ENCODE measurements at places on chromosomes 4 and X.

DNA sequence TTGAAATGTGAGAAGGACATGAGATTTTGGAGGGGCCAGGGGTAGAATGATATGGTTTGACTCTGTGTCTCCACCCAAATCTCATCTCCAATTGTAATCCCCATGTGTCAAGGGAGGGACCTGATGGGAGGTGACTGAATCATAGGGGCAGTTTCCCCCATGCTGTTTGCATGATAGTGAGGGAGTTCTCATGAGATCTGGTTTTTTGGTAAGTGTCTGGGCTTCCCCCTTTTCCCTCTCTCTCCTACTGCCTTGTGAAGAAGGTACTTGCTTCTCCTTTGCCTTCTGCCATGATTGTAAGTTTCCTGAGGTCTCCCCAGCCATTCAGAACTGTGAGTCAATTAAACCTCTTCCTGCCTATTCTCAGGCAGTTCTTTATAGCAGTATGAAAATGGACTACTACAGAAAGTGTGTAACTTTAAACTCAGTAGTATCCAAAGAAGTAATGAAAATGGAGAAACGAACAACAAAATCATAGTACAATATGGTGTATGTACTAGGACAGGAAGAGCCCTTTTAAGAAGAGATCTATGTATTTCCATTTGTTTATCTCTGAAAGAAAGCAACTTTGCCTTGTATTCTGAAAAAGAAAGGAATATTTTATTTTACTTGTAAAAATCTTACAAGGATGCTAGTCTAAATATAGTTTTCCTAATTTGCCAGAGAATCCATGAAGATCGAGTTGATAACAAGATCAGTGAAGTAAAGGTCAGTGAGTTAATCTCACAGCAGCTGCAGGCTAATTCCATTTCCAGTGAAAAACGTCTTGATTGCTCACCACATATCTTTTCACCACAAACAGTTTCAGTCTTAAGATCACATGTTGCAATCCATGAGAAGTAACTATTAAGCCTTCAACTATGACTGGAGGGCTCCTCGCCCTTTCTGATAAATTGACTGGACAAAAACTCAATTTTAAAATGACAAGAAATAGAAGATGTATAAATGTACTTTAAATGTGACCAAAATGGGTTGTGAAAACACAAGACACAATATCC lies 20.5 kb downstream of the PKD2 start:
- DNase-seq: no peak

DNA sequence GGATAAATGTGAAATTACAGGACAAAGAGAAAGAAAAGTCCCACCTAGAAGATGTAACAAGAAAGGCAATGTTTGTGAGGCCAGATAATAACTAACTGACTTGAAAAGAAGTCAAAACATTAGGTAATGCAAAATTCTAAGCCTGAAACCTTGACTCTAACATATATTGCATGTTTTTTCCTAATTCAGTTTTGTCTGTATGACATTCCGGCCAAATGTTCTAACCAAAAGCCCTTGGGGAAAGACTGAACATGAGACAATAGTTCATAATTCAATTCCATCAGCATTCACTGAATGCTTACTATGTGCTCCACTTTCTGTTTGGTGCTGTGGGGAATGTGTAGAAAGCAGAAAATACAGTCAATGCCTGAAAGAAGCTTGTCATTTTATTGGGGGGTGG lies 84.8 kb upstream of the PLAC1 start:
- DNase-seq: no peak

DNA sequence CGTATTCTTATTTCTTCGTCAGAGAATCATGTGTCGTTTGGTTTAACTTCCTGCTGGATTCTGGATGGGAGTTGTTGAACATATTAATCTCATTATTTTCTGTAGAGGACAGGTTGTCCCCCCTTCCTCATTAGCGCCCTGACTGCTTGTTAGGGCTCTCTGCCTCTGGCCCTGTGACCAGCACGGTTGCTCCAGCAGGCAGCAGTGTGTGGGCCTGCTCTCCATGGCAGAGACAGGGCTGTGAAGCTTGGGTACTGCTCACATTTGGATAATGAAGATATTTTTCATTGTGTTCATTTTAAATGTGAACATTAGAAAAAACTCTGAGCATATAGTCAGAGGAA lies 102.7 kb downstream of the KLHL8 start:
- no peak for DNase-seq

DNA sequence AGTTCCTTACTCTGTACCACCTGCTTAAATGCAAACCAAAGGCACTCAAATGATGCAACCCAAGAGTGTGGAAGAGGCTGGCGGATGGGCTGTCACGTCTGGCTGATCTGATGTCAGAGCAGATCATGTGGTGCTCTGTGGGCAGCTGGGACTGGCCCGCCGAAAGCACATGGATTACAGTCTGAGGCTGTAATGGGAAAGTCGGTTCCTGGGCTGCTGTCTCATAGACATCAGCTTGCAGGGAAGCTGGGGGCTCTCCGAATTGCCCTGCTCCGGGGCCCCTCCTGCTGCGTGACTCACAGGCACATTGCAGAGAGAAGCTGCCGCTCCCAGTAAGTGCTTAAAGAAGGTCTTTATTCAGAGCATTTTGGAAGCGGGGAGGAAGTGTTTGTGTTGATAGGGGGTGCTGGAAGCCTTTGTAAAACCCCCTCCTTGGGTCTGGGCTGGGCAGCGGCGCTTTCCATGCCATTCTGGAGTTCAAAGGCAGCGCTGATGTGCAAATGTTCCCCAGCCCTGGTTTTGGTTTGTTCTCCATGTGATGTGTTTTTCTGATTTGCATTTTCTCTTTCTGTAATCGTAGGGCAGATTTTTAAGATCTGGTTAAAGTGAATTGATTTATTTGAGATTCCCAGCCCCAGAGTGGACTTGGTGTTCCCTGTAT lies 181.1 kb downstream of the LARP7 start:
- no peak for DNase-seq

- no peak for DNase-seq
These were observed 20.9 kb downstream of the LRRC66 start for GRCh38 chr4:51999250-51999649.

- DNase-seq: no peak
These were observed 17.8 kb downstream of the JADE1 start for GRCh38 chr4:128827296-128827695.

DNA sequence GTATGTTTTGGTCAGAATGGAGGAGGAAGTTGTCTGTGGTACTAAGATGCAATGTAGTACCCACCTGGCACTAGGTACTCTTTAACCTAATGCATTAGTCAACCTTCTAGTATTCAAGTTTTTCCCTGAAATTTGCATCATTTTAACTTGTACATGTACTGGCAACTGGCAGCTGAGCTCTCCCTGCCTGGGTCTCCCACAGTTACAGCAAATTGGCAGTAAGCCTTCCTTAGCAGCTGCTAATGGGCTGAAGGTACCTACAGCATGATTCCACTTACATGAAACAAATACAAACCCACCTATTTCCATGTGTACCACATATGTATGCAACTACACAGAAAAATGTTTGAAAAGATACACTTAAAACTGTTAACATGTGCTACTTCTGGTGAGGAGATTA lies 8.1 kb upstream of the KLHL2 start:
- no peak for DNase-seq

- no peak for DNase-seq
These were observed 367.0 kb downstream of the BCOR start for GRCh38 chrX:39730662-39731329.

- no peak for DNase-seq
These were observed 331.4 kb downstream of the CCSER1 start for GRCh38 chr4:90458576-90458975.

GRCh38 chrX:121592884-121593283 lies 545.5 kb downstream of the GLUD2 start:
- DNase-seq: no peak

GRCh38 chr4:47499700-47500099 lies 14.6 kb downstream of the ATP10D start:
- DNase-seq: no peak

- no peak for DNase-seq
These were observed 1678.7 kb upstream of the PCDH10 start for GRCh38 chr4:131470360-131470759.

GRCh38 chrX:126165721-126166461 lies at the start of gene DCAF12L2:
TSS of gene DCAF12L2 (minus strand) at chrX:126166289. CDS start at chrX:126165924, 365 bp downstream.
- DNase-seq: no peak

DNA sequence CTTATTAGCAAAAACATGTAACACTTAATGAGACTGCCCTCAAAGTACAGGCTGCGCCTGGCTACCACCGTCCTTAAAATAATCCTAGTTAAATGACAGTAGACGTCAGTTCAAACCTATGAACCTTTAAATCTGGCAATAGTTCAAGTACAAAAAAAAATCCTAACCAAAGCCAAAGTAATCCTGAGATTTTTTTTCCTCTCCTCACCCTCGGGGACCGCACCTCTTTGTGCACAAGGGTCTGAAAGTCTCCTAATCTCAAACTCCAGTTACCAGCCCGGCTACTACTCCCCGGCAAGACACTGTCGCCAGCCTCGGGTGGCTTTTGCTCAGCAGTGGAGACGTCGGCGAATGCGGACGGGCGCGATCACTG lies 439 bp downstream of the SEC31A start:
- DNase-seq: no peak

GRCh38 chr4:73676861-73677323 lies 56.7 kb upstream of the RASSF6 start:
- no peak for DNase-seq

- DNase-seq: no peak
These were observed 54.3 kb downstream of the CLCN5 start for GRCh38 chrX:49976682-49977197.

- no peak for DNase-seq
These were observed 7.3 kb downstream of the SUV39H1 start for GRCh38 chrX:48703642-48704481.

- no peak for DNase-seq
These were observed 185.5 kb downstream of the CEP135 start for GRCh38 chr4:56134266-56134665.

DNA sequence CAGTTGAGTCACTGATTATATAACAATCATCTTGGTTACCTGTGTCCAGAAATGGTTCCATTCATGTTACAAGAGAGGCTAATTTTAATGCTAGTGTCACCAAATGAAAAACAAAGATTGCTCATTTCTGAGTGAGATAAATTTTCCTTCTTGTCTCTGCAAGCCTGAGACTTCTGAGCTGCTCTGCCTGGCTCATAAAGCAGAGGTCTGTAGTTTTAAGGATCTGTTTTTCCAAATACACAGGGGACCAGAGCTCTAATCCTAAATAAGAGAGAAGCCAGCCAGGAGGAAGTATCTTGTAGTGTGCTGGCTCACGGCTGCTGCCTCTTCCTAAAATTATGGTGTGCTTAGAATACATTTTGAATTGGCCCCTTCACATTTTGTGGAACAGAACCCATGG lies 42.6 kb downstream of the CLDN34 start:
- DNase-seq: no peak

- no peak for DNase-seq
These were observed 26.8 kb downstream of the PRPS1 start for GRCh38 chrX:107654872-107655761.

GRCh38 chrX:71128166-71128833 lies 9.9 kb downstream of the MED12 start:
- no peak for DNase-seq

GRCh38 chr4:168071304-168071703 lies 21.0 kb upstream of the ANXA10 start:
- DNase-seq: no peak

GRCh38 chrX:100687128-100687527 lies 43.1 kb downstream of the SRPX2 start:
- DNase-seq: no peak

- no peak for DNase-seq
These were observed 74.7 kb downstream of the TRAM1L1 start for GRCh38 chr4:117010671-117011070.

DNA sequence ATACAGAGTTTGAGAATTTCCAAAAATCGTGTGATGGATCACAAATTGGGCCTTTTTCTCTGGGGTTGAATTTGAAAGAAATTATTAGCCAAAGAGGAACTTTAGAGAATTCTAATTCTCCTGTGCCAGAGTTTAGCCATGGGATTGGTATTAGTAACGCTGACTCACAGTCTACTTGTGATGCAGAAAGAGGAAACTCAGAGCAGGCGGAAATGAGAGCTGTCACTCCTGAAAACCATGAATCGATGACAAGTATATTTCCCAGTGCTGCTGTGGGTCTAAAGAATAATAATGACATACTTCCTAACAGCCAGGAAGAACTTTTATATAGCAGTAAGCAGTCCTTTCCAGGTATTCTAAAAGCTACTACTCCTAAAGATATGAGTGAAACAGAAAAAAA lies 64.9 kb downstream of the N4BP2 start:
- DNase-seq: no peak

GRCh38 chr4:65089666-65090065 lies 580.6 kb downstream of the EPHA5 start:
- DNase-seq: no peak

GRCh38 chr4:33512397-33512796 lies 2731.9 kb downstream of the ARAP2 start:
- no peak for DNase-seq

- DNase-seq: no peak
These were observed 1022.4 kb upstream of the DIAPH2 start for GRCh38 chrX:95662200-95662599.

DNA sequence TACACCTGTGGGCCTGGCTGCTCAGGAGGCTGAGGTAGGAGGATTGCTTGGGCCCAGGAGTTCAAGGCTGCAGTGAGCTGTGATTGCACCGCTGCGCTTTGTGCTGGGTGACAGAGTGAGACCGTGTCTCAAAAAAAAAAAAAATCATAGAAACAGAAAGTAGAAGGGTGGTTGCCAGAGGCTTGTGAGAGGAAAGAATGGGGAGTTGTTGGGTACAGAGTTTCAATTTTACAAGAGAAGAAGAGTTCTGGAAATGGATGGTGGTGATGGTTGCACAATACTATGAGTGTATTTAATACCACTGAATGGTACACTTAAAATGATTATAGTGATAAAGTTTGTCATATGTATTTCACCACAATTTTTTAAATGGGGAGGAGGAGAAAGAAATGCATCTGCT lies 10.2 kb upstream of the GLOD5 start:
- DNase-seq: no peak

GRCh38 chrX:56233682-56234081 lies 1.5 kb downstream of the KLF8 start:
- no peak for DNase-seq

DNA sequence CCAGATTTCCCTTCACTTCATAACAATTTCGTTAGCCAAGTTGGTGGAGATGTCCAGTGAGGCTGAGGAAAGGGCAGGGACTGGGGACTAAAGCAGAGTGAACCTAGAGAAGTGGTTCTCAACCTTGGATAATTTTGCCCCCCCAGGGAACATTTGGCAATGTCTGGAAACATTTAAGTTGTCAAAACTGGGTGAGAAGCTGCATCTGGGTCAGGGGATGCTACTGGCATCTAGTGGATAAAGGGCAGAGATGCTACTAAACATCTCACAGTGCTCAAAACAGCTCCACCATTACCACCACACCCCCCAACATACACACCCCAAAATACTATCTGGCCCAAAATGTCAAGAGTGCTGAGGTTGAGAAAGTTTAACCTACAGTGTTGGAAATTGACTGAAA lies 32.0 kb upstream of the FGF16 start:
- no peak for DNase-seq
